ENCODE measurements at places on chromosomes 3 and 15. TPM values are rescaled to one million over a fixed set of nuclear protein-coding genes. Genes with fewer than 3 reads are reported as not detected.

Gene DUOXA2
- total RNA-seq, result not detected

Gene TEX9
- total RNA-seq, result 28.2 TPM

Gene CCDC54
- 1.6 TPM for total RNA-seq

Gene TJP1
- 80.4 TPM for total RNA-seq

Gene GOLGA8J
- total RNA-seq, result not detected

Gene CLDN18
- not detected for total RNA-seq

Gene KNG1
- not detected for total RNA-seq

Gene C3orf85
- total RNA-seq, result not detected

Gene XIRP1
- total RNA-seq, result not detected

Gene GABRR3
- total RNA-seq, result not detected

All from parietal lobe (tissue), 2 donors.